Effector memory CD8-positive, alpha-beta T cell (primary cell): ENCODE measurements at places on chromosomes 1 and 21.

DNA sequence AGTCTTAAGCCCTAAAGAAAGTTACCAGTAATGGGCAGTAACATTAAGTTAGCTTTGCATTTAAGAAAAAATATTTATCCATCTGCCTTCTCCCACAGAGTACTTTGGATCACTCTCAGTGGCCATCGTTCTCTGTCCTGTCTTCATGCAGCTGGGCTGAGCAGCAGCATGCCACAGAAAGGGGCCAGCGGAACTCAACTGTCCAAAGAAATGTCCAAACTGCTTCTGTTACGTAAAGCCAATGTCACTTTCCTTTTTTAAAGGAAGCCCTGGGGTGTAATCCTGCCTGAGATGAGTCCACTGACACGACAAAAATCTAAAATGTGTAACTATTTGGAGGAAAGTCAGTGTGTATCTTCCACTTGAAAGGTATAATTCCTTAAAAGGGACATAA lies 291.6 kb downstream of the SMYD3 start:
- H3K36me3 ChIP-seq = no peaks in the 10 kb centered on the region
- H3K27ac ChIP-seq = no peak overlapping the region
- no peak for DNase-seq

DNA sequence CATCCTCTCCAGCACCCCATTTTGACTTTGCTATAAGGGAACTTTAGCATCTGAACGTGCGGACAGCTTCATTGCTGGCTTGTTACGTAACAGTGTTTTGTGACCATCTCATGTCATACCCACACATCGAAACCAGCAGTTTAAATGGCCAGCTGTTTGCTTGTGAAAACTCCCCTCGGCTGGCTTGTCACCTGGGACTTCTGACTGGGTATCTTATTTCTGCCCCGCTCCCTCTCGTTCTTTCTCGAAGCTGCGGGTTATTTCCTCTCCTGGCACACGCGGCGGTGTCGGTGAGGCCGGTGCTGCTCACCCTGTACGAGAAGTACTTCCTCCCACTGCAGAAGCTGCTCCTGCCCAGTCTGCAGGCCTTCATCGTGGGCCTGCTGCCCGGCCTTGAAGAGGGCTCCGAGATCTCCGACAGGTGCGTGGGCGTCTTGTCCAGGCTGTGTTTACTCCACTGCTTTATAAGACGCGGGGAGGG lies 43.5 kb downstream of the DOP1B start:
- H3K4me3 ChIP-seq = no peak overlapping the region
- H3K27me3 ChIP-seq = no peaks in the 10 kb centered on the region
- H3K4me1 ChIP-seq = peaks cover 3% of the 10 kb centered on the region
- H3K36me3 ChIP-seq = peaks cover 8% of the 10 kb centered on the region

GRCh38 chr1:19737104-19737825 lies 62.5 kb downstream of the TMCO4 start:
- H3K4me1 ChIP-seq = no peaks in the 10 kb centered on the region
- H3K27me3 ChIP-seq = no peaks in the 10 kb centered on the region
- no peak overlapping the region for H3K4me3 ChIP-seq
- H3K36me3 ChIP-seq = peaks cover 19% of the 10 kb centered on the region
- no peak overlapping the region for H3K27ac ChIP-seq

- no peak for DNase-seq
- no peaks in the 10 kb centered on the region for H3K36me3 ChIP-seq
- no peaks in the 10 kb centered on the region for H3K4me1 ChIP-seq
- H3K4me3 ChIP-seq = no peak overlapping the region
- no peak overlapping the region for H3K27ac ChIP-seq
Measured at GRCh38 chr1:67646145-67647035, 38.6 kb upstream of the GADD45A start.

GRCh38 chr21:31204801-31205200 lies 139.3 kb downstream of the TIAM1 start:
- no peaks in the 10 kb centered on the region for H3K27me3 ChIP-seq
- no peak overlapping the region for H3K4me3 ChIP-seq
- no peaks in the 10 kb centered on the region for H3K4me1 ChIP-seq
- no peak overlapping the region for H3K27ac ChIP-seq
- no peak for DNase-seq
- H3K36me3 ChIP-seq = peaks cover 8% of the 10 kb centered on the region

GRCh38 chr1:152185544-152186391 lies 26.7 kb upstream of the RPTN start:
- no peak overlapping the region for H3K4me3 ChIP-seq
- DNase-seq = peak; percentile 26
- H3K27me3 ChIP-seq = peaks cover 16% of the 10 kb centered on the region
- no peaks in the 10 kb centered on the region for H3K4me1 ChIP-seq

DNA sequence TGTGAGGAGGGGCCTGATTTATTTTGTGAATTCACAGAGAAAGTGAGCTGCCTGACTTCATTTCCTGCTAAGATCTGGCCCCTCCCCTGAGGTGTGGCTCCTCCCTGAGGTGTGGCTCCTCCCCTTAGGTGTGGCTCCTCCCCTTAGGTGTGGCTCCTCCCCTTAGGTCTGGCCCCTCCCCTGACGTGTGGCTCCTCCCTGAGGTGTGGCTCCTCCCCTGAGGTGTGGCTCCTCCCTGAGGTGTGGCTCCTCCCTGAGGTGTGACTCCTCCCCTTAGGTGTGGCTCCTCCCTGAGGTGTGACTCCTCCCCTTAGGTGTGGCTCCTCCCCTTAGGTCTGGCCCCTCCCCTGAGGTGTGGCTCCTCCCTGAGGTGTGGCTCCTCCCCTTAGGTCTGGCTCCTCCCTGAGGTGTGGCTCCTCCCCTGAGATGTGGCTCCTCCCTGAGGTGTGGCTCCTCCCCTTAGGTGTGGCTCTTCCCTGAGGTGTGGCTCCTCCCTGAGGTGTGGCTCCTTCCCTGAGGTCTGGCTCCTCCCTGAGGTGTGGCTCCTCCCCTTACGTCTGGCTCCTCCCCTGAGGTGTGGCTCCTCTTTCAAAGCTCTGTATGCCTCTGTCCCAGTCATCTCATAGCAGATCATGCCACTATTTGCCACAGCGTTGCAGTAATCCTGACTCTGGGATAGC lies 26.9 kb upstream of the LRRC3 start:
- peaks cover 3% of the 10 kb centered on the region for H3K4me1 ChIP-seq
- H3K36me3 ChIP-seq = no peaks in the 10 kb centered on the region
- DNase-seq = peak; percentile 72
- no peak overlapping the region for H3K27ac ChIP-seq
- no peak overlapping the region for H3K4me3 ChIP-seq
- no peaks in the 10 kb centered on the region for H3K27me3 ChIP-seq

- no peak overlapping the region for H3K27ac ChIP-seq
- peaks cover 3% of the 10 kb centered on the region for H3K4me1 ChIP-seq
- no peak overlapping the region for H3K4me3 ChIP-seq
- H3K27me3 ChIP-seq = no peaks in the 10 kb centered on the region
- no peaks in the 10 kb centered on the region for H3K36me3 ChIP-seq
Measured at GRCh38 chr1:173268786-173269277, 61.7 kb upstream of the TNFSF4 start.

DNA sequence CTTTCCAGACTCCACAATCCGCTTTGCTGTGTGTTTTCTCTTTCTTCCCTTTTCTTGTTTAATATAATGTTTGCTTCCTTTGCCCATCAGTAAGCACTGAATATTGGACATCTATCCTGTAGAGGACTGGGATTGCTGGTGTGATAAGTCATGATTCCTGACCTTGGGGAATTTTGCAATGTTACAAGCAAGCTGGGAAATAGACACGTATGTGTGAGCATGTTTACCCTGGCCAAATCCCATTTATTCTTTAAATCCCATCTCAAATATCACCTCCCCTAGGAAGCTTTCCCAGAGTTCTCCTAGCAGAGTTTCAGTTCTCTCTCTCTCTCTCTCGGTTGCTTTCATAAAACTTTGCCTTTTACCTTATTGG lies 155.3 kb downstream of the ROR1 start:
- peaks cover 17% of the 10 kb centered on the region for H3K27me3 ChIP-seq
- no peaks in the 10 kb centered on the region for H3K36me3 ChIP-seq
- no peaks in the 10 kb centered on the region for H3K4me1 ChIP-seq
- no peak overlapping the region for H3K27ac ChIP-seq
- no peak for DNase-seq

GRCh38 chr1:202498542-202498941 lies 150.0 kb downstream of the PPP1R12B start:
- no peak for DNase-seq
- H3K4me3 ChIP-seq = no peak overlapping the region
- H3K4me1 ChIP-seq = no peaks in the 10 kb centered on the region

GRCh38 chr1:175839779-175840669 lies 96.6 kb upstream of the TNR start:
- no peak overlapping the region for H3K4me3 ChIP-seq
- DNase-seq = no peak
- peaks cover 38% of the 10 kb centered on the region for H3K27me3 ChIP-seq
- H3K4me1 ChIP-seq = no peaks in the 10 kb centered on the region

- no peaks in the 10 kb centered on the region for H3K36me3 ChIP-seq
- no peaks in the 10 kb centered on the region for H3K27me3 ChIP-seq
- no peak overlapping the region for H3K27ac ChIP-seq
- no peak overlapping the region for H3K4me3 ChIP-seq
Measured at GRCh38 chr1:240174734-240175133, 83.1 kb downstream of the FMN2 start.

DNA sequence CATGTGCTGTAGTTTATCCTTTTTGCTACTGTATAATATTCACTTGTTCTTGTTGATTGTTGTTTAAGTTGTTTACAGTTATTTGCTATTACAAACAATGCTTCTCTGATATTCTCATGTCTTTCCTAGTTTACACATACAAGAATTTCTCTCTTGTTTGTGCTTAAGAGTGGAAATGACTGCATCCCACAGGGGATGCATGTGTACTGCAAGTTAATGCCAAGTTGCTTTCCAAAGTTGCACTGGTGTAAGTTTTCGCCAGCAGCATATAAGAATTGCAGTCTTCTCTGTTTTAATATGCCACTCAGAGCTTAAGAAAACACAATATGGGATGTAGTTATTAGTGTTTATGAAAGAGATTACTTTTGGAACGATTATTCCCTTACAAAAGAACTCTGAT lies 97.7 kb downstream of the NEK7 start:
- no peak for DNase-seq
- H3K27me3 ChIP-seq = no peaks in the 10 kb centered on the region
- no peak overlapping the region for H3K4me3 ChIP-seq
- H3K27ac ChIP-seq = peak overlapping the region; percentile 91
- no peaks in the 10 kb centered on the region for H3K36me3 ChIP-seq

- DNase-seq = no peak
- H3K36me3 ChIP-seq = peaks cover 32% of the 10 kb centered on the region
- H3K27me3 ChIP-seq = no peaks in the 10 kb centered on the region
Measured at GRCh38 chr1:233010146-233010545, 59.7 kb downstream of the NTPCR start.

DNA sequence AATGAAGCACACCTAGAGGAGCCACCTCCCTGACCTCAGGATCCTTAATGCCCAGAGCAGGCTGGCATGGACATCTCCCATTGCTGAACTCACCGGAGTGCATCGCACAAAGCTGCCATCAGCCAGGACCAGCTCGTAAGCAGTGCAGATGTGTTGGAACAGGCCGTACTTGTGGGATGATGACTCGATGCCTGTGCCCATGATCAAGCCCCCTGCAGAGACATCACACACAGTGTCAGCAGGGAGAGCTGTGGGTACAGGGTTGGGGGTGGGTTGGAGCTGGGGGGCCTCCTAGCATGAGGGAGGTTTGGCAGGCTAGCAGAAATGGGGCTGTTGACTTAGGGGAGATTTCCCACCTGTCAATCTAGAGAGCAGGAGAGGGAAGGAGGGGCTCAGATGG lies 12.0 kb downstream of the DHCR24 start:
- H3K4me1 ChIP-seq = no peaks in the 10 kb centered on the region
- no peaks in the 10 kb centered on the region for H3K36me3 ChIP-seq
- H3K4me3 ChIP-seq = no peak overlapping the region
- no peak overlapping the region for H3K27ac ChIP-seq
- peaks cover 6% of the 10 kb centered on the region for H3K27me3 ChIP-seq
- no peak for DNase-seq

GRCh38 chr1:24438423-24438901 lies 22.9 kb downstream of the NIPAL3 start:
- H3K27me3 ChIP-seq = no peaks in the 10 kb centered on the region
- no peak for DNase-seq
- peaks cover 14% of the 10 kb centered on the region for H3K4me1 ChIP-seq
- no peak overlapping the region for H3K27ac ChIP-seq
- no peak overlapping the region for H3K4me3 ChIP-seq
- peaks cover 15% of the 10 kb centered on the region for H3K36me3 ChIP-seq

DNA sequence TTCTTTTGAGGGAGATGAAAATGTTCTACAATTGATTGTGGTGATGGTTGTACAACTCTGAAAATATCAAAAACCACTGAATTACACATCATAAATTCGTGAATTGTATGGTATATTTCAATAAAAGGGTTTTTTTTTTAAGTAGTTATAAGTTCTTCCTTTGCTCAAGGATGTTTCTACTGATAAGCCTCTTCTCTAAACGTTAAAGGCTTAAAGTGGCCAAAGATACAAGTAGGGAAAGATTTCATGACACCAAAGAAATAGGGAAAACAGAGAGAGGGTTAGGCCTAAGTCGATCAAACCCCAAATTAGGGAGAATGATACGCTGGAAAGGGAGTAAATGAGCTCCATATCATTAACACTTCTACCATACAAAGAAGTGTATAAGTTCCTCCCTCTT lies 4.1 kb downstream of the KDM5B start:
- DNase-seq = no peak
- H3K27me3 ChIP-seq = no peaks in the 10 kb centered on the region
- no peak overlapping the region for H3K27ac ChIP-seq
- H3K4me1 ChIP-seq = peaks cover 40% of the 10 kb centered on the region

- no peak overlapping the region for H3K27ac ChIP-seq
- H3K36me3 ChIP-seq = no peaks in the 10 kb centered on the region
- peaks cover 6% of the 10 kb centered on the region for H3K4me1 ChIP-seq
- no peak overlapping the region for H3K4me3 ChIP-seq
Measured at GRCh38 chr1:161484613-161485012, 20.6 kb upstream of the FCGR2A start.

DNA sequence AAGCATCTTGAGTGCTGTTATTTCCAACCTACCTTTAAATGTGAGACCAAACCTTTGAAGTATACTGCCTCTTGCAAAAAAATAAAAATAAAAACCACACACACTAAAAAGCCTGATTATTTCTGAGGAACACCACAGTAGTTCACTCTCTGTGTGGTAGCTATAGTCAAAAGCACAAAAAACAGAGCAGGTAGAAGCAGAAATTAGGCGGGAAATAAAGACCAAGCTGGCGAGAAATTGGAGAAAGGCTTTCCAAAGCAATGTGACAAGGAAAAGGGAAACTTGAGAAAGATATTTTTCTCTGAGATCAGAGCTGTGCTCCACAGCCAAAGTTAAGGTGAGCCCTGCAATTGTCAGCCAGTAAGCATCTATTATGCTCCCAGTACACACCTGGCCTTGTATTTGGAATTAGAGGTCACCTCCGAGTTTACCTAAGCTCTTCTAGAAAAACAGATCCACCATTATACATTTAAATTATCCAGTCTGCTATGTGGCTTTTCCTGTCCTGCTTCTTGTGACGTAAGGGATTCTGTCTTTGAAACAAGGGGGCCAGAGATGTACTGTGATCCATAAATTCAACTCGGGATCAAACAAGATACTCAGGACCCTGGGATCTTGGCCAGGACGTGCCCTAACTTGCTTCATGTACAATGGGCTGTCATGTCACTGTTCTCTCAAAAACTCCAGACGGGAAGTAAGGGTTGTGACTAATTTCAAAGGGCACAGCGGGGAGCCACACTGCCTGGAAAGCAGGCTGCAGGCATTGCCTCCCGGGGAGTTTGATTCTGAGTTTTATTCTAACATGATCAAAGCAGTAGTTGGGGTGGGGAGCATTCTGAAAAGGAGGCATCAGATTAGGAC lies 39.8 kb upstream of the RAB4A start:
- peaks cover 7% of the 10 kb centered on the region for H3K4me1 ChIP-seq
